ENCODE measurements at places on chromosomes 11 and 22.

GRCh38 chr11:35841733-35842132 is 102.1 kb upstream of the LDLRAD3 start:
- DNase-seq, result no peak

DNA sequence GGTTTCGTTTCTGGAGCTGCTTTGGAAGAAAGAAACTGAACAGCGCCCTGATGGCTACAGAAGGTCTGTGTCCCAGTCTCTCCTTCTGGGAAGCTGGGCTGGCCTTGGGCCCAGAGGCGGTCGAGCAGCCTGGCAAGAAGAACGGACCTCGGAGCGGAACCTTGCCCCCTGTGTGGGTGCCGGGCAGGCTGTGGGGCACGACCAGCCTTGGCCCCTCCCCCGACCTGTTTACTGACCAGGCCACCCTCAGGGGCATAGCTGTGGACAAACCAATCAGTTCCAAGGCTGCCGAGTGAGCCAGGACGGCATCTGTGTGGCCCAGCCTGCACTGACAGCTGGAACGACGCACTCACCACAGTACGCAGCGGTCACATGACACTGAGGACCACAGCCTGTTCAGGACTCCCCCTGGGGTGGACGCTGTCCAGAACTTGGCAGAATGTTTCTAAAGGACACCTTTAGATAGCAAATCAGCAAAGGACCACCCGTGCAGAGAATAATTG is 7.2 kb downstream of the PIM3 start:
- DNase-seq, result no peak

GRCh38 chr11:33536178-33536577 is 164.4 kb downstream of the C11orf91 start:
- no peak for DNase-seq

DNA sequence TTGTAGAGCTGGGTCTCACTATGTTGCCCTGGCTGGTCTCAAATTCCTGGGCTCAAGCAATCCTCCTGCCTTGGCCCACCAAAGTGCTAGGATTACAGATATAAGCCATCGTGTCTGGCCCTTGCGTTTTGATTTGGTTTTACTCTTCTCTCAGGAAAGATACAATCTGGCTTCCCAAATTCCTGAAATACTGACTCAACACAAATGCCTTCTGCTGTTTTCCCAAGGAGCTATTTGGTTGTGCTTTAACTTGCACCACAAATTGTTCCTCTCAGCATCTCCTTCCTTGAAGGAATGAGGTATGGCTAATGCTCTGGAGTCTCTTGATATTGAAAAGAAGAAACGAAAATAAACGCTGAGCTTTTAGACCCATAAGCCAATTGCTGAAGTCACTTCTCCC is 110.0 kb upstream of the PAX6 start:
- no peak for DNase-seq

DNA sequence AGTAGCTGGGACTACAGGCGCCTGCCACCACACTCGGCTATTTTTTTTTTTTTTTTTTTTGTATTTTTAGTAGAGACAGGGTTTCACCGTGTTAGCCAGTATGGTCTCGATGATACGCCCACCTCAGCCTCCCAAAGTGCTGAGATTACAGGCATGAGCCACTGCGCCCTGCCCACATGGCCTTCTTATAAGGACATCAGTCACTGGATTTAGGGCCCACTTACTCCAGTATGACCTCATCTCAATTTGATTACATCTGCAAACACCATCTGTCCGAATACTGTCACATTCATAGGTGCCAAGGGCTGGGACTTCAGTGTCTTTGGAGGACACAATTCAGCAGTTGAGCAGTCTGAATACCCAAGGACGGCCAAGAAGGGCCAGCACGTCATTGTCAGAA is 8.2 kb upstream of the PRR5 start:
- no peak for DNase-seq

- no peak for DNase-seq
Measured at GRCh38 chr22:44628835-44629234, 73.2 kb upstream of the PRR5 start.

GRCh38 chr22:49163960-49164690 is 663.5 kb downstream of the BRD1 start:
- DNase-seq, result no peak

DNA sequence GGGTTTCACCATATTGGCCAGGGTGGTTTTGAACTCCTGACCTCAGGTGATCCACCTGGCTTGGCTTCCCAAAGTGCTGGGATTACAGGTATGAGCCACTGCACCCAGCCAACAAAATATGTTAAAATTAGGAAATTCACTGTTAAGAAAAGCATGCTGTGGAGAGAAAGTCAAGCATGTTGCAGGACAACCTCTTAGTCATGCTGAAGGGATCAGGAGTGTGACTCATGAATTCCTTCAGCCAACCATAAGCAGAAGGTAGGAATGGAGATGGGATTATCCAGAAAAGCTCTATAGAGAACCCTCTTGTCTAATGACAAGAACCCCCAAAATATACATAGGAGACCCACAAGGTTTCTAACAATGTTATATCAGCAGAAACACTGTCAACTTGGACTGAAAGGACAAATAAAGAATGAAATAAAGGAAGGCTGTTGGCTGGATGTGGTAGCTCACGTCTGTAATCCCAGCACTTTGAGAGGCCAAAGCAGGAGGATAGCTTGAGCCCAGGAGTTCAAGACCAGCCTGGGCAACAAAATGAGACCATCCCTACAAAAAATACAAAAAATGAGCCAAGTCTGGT is 16.0 kb downstream of the MRTFA start:
- no peak for DNase-seq

- DNase-seq, result no peak
Measured at GRCh38 chr11:17864478-17864941, 129.9 kb downstream of the KCNC1 start.

DNA sequence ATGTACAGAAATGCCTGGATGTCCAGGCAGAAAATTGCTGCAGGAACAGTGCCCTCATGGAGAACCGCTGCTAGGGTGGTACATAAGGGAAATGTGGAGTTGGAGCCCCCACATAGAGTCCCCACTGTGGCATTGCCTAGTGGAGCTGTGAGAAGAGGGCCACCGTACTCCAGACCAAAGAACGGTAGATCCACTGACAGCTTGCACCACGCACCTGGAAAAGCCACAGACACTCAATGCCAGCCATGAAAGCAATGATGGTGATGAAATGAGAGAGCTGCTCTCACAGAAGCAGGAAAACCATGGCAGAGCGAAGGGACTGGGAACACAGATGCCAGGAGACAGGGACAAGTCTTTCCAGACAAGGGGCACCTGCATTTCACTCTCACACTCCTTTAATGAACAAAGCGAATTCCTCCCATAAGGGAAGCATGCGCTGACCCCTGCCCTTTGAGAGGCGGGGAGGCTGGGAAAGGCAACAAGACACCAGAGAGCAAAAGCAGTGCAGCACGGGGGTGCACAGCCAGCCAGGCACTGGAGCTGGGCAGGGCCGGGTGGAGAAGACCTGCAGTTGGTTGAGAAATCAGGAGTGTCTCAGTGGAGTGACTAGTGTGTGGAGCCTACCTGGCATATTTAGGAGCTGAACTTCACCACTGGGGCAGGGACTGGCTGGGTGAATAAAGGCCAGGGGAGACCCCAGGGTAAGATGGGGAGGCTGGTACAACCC is 1025.2 kb downstream of the TBC1D22A start:
- no peak for DNase-seq

DNA sequence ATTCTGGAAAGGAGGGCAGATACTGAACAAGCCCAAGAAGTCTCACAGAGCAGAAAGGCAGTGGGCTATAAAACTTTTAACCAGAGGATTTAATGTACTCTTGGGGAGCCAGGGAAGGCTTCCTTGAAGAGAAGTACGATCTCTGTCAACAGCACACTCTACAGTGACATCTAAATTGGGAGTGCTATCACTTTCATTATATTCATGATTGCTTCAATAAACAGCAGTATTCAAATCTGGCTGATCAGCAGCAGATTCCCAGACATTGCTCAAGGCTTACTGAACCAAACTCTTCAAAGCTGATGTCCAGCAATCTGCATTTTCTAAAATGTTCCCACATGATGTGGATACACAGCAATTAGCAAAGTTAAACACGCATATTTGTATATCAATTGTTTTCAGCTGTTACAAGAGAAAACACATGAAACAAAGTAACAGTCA is 44.2 kb downstream of the SYTL2 start:
- DNase-seq, result no peak

- DNase-seq, result no peak
Measured at GRCh38 chr22:41799486-41800347, 762 bp upstream of the CCDC134 start.

- DNase-seq, result no peak
Measured at GRCh38 chr11:78975081-78975480, 400.4 kb upstream of the NARS2 start.

GRCh38 chr11:65300621-65301275 is 13.9 kb upstream of the CDC42EP2 start:
- DNase-seq, result no peak

DNA sequence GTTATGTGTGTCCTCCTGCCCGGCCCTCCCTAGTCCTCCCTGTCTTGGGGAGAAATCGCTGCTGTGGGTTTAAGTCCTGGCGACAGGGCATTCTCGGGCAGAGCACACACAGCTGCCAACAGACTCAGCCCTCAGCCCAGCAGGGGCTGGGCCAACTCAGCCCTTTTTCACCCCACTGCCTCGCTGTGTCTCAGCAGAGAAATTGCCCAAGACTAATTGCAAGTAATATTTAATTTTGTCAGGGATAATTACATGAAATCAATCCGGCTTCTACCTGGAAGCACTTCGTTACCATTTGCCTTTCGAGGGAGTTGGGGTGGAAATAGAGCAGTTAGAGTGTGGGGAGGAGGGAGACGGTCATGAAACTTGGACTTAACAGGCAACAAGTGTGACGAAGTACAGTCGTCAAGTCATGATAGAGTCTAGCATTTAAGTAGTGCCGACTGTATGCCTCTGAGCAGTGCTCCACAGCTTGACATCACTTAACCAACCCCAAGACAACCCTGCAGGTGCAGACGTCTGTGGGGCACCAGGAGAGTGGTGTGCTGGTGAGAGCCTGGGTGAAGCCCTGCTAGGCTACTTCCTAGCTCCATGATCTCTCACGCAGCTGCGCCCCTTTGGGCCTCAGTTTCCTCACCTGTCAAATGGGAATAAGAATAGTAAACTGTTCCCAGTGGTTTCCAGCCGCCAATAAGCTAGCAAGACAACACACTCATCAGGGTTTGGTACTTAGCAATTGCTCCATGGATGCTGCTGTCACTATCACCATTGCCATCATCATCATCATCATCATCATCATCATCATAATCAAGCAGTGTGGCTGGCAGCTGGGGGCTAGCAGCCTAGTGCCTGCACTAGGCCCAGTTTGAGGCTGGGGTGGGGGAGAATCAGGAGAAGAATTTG is 29.2 kb downstream of the MN1 start:
- DNase-seq, result no peak

DNA sequence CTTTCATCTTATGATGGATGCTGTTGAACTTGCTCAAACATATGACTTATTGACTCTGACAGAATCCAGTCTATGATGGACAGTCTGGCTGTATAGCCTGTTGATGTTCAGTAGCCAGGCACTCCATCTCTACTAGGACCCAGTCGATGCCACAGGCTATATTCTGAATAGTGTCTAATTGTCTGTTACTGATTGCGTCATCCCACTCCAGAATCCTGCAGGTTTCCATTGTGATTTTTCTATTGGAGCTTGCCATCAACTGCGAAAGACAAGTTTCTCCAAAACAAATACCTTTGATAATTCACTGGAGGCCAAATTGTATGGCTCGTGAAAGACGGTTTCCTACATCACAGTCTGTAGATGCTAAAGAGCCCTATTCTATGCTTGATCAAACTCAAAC is 481.7 kb upstream of the CHORDC1 start:
- DNase-seq, result no peak

GRCh38 chr11:69774354-69775162 is 583 bp downstream of the FGF4 start:
- no peak for DNase-seq

GRCh38 chr11:99505316-99505715 is 484.6 kb downstream of the CNTN5 start:
- DNase-seq, result no peak

DNA sequence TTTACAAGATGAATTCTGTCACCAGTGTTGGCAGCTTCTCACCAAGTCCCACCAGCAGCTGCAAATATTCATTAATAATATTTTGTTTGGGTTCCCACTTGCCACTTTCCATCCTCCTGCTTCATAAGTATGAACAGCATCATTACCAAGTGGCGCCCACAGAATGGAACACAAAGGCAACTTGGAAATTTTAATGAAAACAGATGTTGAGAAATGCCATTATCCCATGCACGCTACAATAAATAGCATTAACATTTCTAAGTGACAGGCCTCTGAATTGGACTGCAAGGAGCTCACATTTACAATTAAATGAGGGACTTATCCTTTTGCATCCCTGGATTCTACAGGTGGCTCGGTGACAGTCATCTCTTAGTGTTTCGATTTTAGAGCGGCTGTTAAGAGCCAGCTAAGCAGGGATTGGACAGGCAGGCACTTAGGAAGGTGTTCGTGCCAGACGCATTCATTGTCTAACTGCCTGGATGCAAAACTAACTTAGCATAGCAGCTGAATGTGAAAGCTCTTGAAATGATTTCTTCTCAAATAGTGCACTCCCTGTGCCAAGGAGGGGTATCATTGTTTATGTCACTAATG is 170.3 kb downstream of the KIRREL3 start:
- DNase-seq, result no peak

GRCh38 chr11:7381937-7382336 is 103.4 kb upstream of the OLFML1 start:
- DNase-seq, result no peak

DNA sequence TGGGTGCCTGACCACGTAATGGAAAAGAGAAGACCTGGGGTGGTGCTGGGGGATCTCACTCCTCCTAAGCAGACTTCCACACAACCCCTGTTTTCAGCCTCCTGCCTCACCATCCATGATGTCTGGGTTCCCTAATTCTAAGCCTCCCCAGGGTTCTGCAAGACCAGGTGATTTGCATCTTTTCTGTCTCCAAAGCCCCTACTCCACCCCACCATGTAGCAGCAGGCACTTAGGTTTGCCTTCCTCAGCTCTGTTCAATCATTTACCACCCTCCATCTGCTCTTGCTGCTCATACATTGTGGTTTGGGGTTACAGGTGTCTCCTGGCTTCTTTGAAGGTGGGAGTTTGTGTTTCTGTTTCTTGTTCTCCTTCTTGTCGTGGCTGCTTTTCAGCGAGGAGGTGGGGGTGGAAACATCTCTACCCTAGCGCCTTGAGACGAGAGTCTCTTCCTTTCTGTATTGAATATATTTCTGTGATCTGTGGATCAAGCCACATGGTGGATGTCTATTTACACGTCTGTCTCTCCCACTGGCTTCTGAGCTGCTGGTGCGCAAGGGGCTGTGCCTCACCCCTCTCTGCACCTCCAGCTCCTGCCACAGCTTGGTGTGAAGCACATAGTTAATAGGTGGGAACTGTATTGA is 6.6 kb upstream of the SSTR3 start:
- DNase-seq, result no peak

DNA sequence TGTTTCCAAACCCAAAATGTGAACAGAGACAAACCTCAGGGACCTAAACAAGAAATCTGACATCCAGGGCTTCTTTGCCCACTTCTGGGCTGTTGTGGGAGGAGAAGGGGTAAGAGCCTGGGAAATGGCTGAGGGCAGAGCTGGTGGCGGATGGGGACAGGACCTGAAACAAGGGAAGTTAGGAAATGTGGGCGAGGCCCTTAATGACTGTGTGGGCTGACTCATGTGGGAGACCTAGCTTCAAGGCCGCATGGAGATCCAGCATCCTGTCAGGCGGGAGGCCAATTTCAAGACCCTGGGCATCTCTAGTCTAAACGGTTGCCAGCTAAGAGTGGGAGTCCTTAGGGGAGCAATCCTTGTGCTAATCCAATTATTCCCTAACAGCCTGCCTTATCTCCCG is 2.1 kb upstream of the OAF start:
- DNase-seq, result no peak

- no peak for DNase-seq
Measured at GRCh38 chr11:118640332-118641154, 33.1 kb downstream of the PHLDB1 start.
